ENCODE measurements at places on chromosomes 7 and 10.

- DNase-seq, result no peak
These were observed 104.5 kb downstream of the GRID1 start for GRCh38 chr10:86261941-86262687.

GRCh38 chr10:22816298-22816653 lies 101.9 kb upstream of the PIP4K2A start:
- DNase-seq, result no peak

GRCh38 chr10:47371629-47372485 lies 12.2 kb downstream of the ZNF488 start:
- no peak for DNase-seq

DNA sequence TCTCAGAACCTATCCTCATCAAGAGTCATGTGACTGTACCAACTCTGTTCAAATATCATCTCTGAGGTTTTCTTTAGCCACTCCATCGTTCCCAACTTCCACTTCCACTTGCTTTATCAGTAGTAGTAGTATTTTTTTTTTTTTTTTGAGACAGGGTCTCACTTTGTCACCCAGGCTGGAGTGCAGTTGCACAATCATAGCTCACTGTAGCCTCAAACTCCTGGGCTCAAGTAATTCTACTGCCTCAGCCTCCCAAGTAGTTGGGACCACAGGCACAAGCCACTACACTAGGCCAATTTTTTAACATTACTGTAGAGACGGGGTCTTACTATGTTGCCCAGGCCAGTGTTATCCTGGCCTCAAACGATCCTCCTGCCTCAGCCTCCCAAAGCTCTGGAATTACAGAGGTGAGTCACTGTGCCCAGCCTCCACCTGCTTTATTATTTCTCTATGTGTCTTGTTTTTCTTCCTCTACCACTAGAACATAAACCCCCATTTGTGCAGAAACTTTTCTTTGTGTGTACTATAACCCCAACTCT lies 5.9 kb downstream of the NCAPG2 start:
- DNase-seq, result no peak

GRCh38 chr10:26528715-26529393 lies 90.7 kb downstream of the APBB1IP start:
- no peak for DNase-seq

DNA sequence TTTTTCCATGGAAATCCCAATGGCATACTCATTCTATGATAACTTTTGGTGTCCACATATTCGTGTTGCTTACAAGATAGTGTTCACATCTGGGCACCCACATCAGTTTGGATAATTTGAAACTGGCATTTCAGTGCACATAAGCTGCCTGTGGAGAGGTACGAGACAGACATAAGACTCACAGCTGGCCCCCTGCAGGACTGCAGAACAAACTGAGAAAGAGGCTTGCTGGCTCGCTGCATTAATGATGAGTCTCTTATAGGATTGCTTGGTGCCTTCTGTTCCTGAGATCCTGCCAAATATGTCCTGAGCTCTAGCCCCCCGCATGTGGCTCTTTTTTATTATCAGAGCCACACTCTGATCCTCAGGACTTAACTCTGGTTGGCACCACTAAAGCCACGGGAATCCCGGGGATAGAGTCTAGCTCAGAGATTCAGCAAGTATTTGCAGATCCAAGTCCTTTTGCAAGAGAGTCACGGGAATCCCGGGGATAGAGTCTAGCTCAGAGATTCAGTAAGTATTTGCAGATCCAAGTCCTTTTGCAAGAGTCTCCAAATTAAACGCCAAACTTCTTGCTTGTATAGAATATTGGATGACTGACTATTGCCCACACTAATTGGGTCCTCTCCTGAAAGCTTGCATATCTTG lies 34.0 kb upstream of the JCAD start:
- DNase-seq, result no peak

DNA sequence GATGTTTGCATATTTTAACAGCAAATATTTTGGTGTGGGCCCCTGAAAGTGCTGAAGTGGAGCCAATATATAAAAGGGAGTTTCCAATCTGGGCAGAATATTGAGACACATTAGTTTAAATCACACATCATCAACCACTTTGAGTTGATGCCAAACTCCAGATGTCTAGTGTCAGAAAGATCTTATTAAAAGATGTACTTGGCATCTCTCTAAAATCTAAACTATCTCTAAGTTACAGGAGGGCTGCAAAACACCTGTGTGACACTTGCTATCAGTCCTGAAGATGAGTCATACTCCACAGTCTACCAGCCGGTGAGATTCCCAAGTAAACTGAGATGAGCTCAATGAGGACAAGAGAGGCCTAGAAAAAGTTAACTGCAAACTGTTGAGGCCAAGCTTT lies 11.4 kb downstream of the JAZF1 start:
- no peak for DNase-seq

DNA sequence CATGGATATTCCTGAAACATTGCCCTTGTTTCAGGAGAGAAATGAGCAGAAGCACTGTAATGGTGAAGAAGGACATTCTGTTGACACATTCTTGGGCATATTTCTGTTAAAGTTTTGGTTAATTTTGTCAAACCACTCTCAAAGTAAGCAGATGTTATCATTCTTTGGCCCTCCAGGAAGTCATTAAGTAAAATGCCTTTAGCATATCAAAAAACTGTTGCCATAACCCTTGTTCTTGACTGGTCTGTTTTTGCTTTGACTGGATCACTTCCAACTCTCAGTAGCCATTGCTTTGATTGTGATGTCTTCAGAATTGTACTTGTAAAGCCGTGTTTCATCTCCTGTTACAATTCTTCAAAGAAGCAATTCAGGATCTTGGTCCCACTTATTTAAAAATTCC lies 404.3 kb upstream of the LRRTM3 start:
- no peak for DNase-seq

- DNase-seq, result no peak
These were observed 19.9 kb downstream of the HABP2 start for GRCh38 chr10:113572520-113573290.

GRCh38 chr7:47254081-47254977 lies 327.6 kb downstream of the TNS3 start:
- peak; percentile 95 for DNase-seq

GRCh38 chr7:158015403-158016179 lies 572.0 kb downstream of the PTPRN2 start:
- DNase-seq, result no peak

Data from left ventricle myocardium superior (tissue), 1 donor.